ENCODE measurements at places on chromosomes 11 and 22.

GRCh38 chr22:20981787-20982562 is at the start of gene LZTR1:
Gene LZTR1, plus strand, starts transcription at chr22:20982297. Its CDS starts 75 bp downstream, at chr22:20982372.
- DNase-seq, result peak; percentile 80

DNA sequence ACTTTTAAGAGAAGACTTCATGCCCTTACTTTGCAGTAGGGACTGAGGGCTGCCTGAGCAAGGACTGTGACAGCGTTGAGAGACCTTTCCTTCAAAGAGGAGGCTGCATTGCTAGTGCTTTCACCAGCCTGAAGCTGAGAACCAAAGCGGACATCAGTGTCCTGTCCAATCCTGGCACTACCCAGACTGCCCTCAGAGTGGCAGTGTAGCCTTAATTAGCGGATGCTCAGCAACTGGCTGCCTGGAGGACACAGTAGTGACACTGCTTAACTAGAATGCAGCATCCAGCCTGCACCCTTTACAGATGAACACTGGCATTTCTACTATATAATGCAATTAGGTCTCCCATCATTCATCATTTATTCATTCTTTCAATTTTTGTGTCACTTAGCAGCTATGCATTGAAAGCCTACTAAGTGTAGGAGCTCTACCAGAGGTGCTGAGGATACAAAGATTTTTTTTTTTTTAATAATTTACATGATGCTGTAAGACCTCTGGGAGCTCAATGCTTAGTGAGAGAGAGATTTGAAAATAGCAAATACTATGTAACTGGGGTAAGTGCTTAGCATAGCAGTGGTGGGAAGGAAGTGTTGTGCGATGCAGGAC is 36.9 kb upstream of the SLC36A4 start:
- DNase-seq, result peak; percentile 79

- DNase-seq, result no peak
Measured at GRCh38 chr11:77672264-77672663, 34.7 kb upstream of the CLNS1A start.

DNA sequence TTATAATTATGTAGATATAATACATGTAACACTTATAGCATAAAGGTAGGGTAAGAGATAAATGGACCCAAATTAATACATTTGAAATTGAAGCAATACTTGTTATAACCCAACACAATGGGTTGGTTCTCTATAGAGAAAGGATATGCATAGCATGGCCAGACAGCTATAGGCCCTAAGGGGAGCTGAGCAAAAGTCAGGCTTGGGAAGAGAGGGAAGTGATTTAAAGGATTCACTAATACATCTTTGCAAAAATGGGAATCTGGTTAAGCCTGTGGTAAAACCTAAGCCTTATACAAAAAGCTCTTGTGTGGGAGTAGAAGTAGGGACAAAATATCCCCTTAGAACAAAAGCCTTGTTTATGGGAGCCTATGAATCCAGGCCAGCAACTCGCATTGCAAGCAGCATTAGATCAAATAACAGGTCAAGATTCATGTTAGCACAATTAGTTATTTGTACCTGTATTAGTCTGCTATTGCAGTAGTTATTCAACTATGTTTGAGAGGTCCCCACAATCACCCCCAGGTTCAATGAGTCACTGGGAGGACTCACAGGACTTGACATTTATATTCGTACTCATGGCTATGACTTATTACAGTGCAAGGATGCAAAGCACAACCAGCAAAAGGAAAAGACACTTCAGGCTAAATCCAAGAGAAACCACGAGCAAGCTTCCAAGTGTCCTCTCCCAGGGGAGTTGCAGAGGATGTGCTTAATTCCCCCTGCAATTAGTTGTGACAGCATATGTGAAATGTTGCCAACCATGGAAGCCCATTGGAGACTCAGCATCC is 144.7 kb upstream of the LMO1 start:
- no peak for DNase-seq

- DNase-seq, result no peak
Measured at GRCh38 chr11:35752115-35752514, 89.5 kb downstream of the TRIM44 start.

- DNase-seq, result no peak
Measured at GRCh38 chr11:86069408-86070101, 671 bp upstream of the PICALM start.

DNA sequence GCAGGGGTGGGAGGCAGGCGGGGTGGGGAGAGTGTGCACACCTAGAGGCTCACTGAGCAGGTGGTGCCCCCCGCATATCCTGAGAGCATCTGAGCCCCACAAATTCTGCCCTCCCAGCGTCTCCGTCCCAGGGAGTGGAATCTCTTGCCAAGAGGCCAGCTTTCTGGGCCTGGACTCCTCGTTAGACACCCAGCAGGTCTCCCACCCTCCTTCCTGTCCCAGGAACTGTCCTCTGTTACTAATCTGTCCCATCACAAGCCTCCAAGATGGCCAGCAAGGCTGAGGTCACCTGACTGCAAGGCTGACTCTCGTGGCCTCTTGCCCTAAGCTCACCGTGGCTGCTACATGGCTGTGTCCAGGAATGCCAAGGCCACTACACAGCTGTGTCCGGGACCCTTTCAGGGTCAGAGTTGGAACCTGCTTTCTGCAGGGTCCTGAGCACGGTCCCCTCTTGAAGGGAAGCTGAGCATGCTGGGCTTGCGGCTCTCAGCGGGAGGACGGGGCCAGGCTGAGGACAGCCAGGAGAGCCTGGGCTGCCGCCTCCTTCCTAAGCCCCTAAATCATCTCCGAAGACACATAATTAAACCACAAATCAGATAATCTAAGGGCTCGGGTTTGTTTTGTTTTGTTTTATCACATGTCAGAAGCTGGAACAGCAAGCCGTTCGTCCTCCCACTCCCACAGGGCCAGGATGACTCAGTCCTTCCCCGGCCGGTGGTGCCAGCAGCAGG is 1327.3 kb downstream of the TBC1D22A start:
- DNase-seq, result peak; percentile 21

DNA sequence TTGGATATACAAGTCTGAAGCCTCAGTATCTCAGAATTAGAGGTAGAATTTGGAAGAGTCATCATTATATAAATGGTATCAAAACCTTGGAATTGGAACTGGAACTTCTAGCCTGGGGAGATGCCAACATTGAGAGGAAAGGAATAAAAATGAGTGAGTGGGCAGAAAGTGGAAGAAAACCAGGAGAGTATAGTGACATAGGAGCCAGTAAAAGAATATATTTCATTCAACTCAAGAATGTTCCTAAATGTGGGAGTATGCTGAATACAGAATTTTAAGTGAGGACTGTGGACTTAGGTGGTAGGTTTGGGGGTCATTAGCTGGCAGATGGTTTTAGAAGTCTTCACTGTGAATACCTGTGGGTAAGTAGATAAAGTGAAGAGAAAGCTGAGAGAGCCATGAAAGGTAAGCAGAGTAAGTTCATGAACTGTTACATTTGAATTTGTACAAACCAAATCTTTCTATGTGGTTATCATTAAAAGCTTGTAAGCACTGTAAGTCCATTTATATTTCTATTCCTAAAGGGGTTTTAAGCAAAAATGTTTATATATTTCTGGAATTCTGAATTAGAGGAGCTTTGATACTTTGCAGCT is 60.2 kb downstream of the PDHX start:
- DNase-seq, result no peak

DNA sequence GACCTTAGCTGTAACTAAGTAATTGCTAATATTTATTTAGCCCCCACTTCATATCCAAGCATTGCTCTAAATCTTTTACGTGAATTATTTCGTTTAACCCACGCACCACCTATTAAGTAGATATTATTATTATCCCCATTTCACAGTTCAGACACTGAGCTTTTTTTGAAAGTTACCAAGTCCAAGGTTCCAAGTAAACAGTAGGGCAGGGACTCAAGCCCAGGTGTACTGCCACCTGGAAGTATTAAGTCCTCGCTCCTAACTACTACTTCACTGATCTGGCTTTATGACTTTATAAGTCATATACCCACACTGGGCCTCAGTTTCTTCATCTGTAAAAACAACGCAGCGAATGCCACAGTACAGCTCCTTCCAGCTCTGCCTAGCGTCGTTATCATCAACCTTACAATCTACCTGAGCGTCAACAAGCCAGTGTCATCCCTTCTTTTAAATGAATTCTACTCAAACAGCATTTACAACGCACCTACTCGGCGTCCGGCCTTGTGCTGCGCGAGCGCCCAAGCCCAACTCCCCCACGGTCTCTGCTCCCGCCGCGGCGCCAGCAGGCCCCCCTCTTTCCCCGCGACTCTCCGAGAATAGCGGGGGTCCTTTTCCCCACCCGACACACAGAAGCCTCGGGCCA is 624 bp downstream of the TMEM41B start:
- peak; percentile 34 for DNase-seq

- DNase-seq, result no peak
Measured at GRCh38 chr11:33362051-33362910, 105.1 kb downstream of the HIPK3 start.

DNA sequence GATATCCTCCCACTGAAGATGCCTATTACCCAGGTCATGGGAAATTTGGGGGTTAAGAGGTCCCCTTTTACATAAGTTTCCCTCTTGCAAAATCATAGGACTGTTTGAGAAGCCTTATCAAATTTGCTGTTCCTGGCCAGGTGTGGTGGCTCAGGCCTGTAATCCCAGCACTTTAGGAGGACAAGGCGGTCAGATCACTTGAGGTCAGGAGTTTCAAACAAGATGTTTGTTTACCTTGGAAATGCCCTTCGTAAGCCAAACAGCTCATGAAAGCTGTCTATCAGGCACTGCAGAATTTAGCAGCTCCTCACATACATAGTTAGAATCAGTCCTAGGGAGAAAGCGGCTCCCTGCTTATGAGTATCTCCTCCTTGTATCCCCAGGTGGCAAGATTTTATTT is 4.9 kb upstream of the EI24 start:
- no peak for DNase-seq

All from activated CD4-positive, alpha-beta T cell treated with anti-CD3 and anti-CD28 coated beads for 48 hours (primary cell).